ENCODE measurements at places on chromosomes 5 and 9.
A peak's percentile ranks its signal among the peaks of the same experiment; 100 is the strongest.

DNA sequence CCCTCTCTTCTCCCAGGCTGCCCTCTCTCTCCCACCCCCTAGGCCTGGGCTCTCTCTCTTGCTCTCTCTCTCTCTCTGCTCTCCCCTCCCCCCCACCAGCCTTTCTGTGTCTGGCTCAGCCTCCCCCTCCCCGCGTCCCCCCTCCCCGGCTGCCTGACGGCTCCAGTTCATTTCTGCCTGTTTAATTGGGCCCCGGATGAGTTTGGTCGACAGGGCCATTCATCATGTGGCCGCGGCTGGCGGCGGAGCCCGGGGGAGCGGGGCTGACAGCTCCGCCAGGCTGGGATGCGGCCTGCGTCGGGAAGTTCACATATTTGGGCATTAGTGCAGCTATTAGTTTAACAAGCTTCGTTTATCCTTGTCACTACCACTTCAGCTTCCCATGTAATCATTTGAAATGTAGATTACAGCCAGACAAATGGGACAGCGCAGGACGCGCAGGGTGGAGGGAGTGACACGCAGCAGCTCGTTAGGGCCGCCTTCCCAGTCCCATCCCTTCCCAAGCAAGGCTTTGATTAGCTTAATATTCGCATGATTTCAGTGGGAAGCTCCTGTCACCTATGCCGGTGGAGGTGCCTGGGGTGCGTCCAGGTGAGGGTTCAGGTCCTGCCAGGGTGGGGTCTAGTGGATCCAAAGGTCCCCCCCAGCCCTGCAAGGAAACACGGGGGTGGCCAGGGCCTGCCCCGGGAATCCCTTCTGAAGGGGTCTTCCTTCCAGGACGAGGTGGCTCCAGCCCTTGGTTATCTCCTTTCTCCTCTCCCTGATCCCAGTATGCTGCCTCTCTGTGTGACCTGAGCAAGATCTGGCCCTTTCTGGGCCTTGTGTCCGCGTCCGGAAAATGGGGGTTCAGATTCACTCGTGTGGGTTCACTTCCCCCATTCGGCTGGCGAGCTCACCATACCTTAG, 214.8 kb downstream of the PAX5 start:
- DNase-seq, result no peak

- DNase-seq, result no peak
Observed at GRCh38 chr5:133928587-133929393, 39.6 kb downstream of the C5orf15 start.

DNA sequence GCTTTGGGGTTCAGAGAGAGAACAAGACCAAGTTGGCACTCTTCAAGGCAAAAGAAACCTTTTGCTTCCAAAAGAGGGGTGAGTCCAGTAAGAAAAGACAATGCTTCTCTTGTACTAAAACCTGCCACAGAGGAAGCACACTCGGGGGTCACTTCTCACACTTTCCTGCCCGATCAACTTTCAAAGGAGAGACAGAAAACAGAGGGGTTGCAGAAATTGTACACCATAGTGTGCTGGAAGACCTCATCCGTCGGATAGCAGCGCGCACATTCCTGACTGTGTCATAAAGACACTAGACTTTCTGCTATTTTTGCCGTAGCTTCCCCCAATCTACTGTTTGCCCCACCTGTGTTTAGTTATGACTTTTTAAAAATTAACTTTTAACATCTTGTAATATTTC, 66.9 kb downstream of the OR2K2 start:
- no peak for DNase-seq

DNA sequence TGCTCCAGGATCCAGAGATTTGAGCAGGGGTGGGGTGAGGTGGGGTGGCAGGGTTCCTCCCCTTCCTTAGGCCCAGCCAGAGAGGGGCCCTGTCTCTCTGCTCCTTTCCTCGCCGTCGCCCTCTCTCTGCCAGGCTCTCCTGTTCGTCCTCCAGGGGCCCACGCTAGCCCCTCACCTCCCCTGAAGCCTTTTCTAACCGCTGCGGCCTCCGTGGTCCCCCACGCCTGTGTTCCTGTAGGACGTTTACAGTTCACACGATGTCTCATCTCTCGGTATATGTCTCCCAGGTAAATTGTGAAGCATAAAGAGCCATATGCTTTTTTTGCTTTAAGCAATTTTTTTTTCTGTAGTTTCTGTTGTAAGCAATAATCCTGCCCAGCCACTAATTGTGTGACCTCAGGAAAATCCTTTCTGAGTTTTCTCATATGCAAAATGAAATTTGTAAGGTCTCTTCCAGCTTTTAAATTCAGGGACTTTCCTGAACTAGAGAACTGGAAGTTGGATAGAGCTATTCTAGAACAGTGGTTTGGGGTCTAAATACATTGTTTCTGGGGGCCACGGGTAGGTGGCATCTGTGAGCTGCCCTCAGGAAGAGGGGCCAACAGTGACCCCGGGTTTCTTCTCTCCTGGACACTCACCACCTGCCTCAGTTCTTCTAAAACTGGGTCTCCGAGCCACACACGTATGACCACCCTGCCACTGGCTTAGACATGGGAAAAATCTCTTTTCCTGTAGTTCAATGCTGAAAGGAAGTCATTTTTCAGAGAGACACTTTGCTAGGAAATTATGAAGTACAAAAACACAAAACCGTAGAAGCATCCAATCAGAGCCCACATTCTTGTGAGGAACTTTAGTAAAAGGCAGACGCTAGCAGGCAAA, 50.2 kb upstream of the ZNF366 start:
- DNase-seq, result no peak

GRCh38 chr5:82719368-82719767, 357.8 kb downstream of the TMEM167A start:
- DNase-seq, result no peak

DNA sequence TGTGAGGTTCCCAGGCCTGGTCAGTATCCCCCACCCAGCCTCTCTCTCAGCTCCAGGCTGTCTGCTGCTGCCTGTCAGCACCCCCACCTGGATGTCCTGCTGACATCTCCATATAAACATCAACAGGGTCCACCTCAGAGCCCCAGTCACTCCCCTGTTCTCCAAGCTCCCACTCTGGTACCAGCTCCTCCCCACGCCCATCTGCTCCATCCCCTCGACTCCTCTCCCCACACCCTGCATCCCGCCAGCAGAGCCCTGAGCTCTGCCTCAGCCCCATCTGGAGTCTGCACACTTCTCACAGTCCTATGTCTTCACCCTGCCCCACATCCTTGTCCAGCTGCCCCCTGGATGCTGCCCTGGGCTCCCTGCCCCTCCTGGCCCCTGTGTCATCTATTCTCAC, 67.7 kb upstream of the LRRTM2 start:
- DNase-seq, result no peak

GRCh38 chr9:99515093-99515492, 293.0 kb downstream of the SEC61B start:
- no peak for DNase-seq

GRCh38 chr5:58404734-58405133, 55.2 kb downstream of the PLK2 start:
- no peak for DNase-seq

DNA sequence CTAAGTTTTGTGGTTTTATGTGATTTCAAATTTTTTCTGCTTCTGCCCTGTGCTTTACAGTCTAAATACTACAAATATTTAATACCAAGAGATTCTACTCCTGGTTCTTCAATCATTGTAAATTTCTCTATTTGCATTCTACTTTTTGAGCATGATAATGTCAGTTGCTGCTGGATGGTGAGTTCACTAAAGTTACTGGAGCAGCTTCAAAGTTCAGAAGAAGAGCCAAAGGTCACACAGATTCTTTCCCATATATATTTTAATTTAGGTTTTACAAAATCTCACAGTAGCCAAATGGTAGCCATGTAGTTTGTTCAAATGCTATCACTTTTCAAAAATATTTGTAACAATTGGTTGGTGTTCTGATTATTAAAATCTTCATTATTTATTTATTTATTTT, 378.7 kb downstream of the TMEM232 start:
- no peak for DNase-seq

DNA sequence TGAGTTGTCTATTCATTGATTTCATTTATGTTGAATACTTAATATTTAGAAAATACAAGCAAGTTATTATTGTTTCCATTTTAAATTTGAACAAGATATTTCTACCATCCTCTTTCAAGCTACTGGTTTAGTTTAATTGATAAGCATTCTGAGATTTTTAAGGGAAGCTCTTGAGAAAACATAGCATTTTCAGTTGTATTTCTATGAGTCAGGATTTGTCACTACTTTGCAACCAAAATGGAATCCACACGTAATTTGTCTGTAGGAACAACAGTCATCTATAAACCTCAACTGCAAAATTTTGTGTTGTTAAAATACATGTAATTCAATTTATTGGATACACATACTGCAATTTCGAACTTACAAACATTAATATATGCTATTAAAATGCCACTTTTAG, 74.0 kb downstream of the PRR16 start:
- DNase-seq, result no peak

DNA sequence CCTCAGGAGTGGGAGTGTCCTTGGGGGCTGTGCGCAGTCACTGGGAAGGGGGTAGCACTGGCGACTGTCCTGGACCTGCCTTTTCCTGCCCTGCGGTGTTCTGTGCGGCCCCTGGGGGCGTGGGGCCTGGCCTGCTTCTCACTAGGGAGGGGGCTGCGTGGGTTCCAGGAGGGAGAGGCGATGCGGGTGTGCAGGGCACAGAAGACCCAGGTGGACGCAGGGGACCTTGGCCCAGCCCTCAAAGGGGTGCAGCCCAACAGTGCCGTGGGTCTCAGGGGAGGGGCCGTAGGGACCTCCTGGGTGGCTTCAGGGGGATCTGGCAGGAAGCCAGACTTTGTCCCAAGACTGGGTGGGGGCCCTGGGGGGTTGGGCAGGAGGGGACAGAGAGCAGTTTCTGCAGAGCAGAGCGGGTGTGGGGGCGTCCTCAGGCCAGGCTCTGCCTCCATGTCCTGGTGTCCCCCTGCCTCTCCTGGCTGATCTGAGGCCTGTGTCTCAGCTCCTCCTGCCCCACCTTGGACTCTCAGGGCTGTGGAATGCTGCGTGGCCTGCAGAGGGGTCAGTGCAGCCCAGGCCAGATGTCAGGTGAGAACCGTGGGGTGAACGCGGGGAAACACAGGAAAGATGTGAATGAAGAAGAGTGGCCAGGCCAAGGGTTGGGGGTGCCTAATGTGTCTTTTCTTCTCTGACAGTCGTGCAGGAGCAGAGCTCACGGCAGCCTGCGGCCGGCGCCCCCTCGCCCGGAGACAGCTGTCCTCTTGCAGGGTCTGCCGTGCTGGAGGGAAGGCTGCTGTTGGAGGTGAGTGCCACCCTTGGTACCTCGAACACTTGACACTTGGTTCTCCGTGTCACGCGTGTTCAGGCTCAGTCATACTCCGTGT, 54.6 kb downstream of the AHRR start:
- DNase-seq, result no peak

- DNase-seq, result no peak
Observed at GRCh38 chr5:24222876-24223275, 421.9 kb downstream of the CDH10 start.

GRCh38 chr5:95075111-95075510, 209.8 kb downstream of the MCTP1 start:
- DNase-seq, result no peak

- DNase-seq, result no peak
Observed at GRCh38 chr9:17837965-17838364, 259.1 kb downstream of the SH3GL2 start.

DNA sequence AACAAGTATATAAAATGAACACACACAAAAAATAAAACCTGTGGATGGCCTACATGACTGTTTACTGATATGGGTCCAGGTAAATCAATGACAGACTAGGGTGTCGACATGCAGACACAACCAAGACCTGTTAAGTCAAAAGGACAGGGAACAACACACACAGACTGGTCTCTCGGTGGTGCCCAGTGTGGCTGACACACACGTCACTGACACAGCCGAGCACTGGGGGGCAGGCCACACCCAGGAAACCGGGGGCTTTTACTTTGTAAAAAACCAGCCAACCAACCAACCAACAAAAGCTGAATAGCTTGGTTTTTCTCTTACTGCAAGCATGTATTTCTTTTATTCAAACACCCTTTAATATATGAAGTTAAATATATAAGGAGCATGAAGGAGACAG, 5.0 kb downstream of the FAM163B start:
- no peak for DNase-seq

DNA sequence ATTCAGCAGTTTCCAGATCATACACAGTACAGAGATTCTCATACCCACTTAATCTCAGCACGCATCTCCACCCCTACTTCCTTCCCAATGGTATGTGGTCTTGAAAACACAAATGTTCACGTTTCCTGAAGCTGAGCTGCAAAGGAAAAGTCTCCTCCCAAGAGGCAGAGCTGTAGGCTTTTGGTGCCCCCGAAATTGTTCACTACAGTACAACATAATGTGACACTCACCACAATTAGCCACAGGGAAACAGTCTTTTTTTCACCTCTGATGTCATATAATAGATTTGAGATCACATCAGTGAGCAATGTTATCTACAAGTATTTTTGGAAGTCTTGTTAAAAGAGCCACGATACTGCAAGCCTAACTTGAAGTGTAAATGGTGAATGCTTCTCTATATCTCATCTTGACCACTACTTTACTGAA, 40.2 kb downstream of the NFIB start:
- DNase-seq, result no peak

DNA sequence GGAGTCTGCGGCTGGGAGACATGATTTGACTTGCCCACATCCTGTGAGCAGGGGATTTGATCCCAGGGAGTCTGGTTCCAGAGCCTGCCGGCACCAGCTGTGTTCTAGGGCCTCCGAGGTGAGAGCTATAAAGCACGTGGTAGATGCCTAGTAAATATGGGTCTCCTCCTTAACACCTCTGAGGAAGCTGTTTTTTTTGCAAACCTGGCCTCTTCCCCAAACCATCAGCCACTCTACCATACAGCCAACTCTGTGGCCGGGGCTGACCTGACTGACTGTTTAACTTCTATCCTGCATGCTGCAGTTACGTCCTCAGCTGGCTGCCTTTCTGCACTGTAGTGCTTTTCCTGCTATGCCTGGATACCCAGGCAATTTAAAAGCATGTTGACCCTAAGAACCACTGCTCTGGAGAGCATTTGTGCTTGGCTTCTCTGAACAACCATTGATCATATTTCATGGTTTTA, 220.5 kb downstream of the SLIT3 start:
- DNase-seq, result no peak

- peak; percentile 16 for DNase-seq
Observed at GRCh38 chr5:14415024-14415697, 166.4 kb upstream of the OTULINL start.

DNA sequence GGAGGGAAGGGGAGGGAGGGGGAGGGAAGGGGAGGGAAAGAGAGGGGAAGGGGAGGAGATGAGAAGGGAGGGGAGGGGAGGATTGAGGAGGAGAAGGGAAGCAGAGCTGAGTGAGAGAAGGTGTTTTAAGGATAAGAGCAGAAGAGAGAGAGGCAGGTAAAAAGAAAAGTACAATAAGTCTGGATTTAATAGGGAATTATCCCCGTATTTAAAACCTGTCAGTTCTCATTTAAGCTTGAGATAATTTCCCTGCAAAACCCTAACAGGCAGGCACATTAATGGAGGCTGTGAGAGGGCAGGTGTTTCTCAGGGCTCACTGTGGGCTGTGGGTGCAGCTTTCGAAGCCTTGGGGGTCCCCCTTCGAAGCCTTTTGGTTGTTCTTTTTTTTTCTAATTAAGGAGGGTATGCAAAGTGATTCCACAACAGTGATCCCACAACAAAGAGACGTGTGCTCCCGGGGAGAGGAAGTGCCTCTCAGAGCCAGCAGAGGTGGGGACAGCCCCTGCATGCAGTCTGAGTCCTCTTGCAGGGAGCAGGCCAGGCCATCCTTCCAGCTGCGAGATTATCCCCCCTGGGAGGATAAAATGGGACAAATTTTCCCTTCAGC, 317.9 kb upstream of the IRX1 start:
- no peak for DNase-seq

- no peak for DNase-seq
Observed at GRCh38 chr9:36576866-36577265, 4.2 kb downstream of the MELK start.
